Chondrocyte (in vitro differentiated cells): ENCODE measurements at places on chromosomes 7 and 10. TPM values are rescaled to one million over a fixed set of nuclear protein-coding genes. Genes with fewer than 3 reads are reported as not detected.
A peak's percentile ranks its signal among the peaks of the same experiment; 100 is the strongest.

GRCh38 chr7:112494656-112495055, 13.9 kb downstream of the LSMEM1 start:
- H3K4me3 ChIP-seq: no peak overlapping the region
- no peak overlapping the region for H3K27ac ChIP-seq
- peaks cover 9% of the 10 kb centered on the region for H3K36me3 ChIP-seq
- peaks cover 17% of the 10 kb centered on the region for H3K4me1 ChIP-seq

DNA sequence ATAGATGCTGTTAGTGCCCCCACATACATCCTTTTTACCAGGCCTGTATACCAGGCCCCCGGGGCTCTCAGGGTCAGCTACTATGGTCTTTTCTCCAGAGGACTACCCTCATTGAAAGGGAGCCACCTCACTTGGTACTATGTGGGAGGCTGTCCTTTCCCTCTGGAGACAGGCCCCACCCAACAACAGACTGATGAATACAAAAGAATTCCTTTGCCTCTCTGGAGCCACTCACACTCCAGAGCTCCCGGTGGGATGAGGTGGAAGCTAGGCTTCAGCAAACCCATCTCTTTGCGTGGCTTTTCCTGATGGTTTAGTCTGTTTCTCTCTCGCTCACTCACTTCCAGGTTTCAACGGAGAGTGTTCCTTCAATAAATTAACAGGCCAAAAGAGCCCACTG, 30.3 kb downstream of the ANKMY2 start:
- H3K36me3 ChIP-seq: peaks cover 31% of the 10 kb centered on the region
- no peak for DNase-seq
- no peaks in the 10 kb centered on the region for H3K27me3 ChIP-seq
- no peak overlapping the region for H3K27ac ChIP-seq
- H3K4me3 ChIP-seq: no peak overlapping the region

DNA sequence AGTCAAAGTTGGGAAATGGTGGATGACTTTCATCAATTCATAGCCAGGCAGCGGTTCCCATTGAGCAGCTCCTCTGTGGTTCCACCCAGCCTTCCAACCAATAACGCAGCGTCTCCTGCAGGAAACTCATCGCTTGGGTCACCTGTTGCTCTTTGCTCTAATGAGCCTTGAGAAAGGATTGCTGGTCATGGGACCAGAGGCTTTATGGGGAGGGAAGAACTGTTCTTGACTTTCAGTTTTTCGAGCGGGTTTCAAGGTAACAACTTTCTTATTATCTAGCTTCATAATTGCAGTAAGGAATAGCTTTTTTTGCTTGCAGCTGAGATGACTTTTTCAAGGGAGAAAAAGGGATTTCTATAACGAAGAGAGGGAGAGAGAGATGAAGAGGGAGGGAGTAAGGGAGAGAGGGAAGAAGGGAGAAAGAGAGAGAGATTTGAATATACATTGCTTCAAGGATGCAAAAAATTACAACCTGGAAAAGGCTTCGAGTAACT, 405 bp upstream of the ENTPD1 start:
- no peaks in the 10 kb centered on the region for H3K36me3 ChIP-seq
- H3K27me3 ChIP-seq: peaks cover 4% of the 10 kb centered on the region
- no peak overlapping the region for H3K27ac ChIP-seq
- H3K4me3 ChIP-seq: peak overlapping the region; percentile 68
- DNase-seq: no peak
- H3K4me1 ChIP-seq: peaks cover 35% of the 10 kb centered on the region

Gene MARVELD1
- total RNA-seq: 133 to 150 TPM (median 143 TPM) in 3 replicates

DNA sequence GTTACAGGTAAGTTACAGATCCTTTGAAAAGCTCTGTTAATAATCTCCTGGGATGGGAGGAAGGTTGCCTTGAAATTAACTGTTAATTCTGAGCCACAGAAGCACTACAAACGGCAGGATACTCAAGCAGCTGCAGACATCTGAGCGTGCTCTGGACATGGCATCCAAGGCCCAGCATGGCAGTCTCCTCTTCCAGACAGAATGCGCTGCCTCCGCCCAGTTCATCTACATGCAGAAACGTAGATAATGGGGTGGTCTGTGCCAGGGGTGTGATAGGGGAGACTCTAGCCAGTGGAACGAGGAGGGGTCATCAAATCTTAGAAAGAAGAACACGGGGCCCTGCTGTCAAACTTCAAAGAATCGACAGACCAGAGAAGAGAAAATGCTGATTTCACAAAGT, 13.8 kb downstream of the VIPR2 start:
- no peaks in the 10 kb centered on the region for H3K36me3 ChIP-seq
- H3K4me1 ChIP-seq: no peaks in the 10 kb centered on the region
- no peak for DNase-seq
- H3K27ac ChIP-seq: no peak overlapping the region
- H3K4me3 ChIP-seq: no peak overlapping the region

GRCh38 chr7:155746188-155746587, 66.1 kb downstream of the SHH start:
- DNase-seq: no peak
- H3K27me3 ChIP-seq: no peaks in the 10 kb centered on the region
- no peak overlapping the region for H3K27ac ChIP-seq
- H3K4me1 ChIP-seq: no peaks in the 10 kb centered on the region
- no peak overlapping the region for H3K4me3 ChIP-seq

GRCh38 chr10:93071674-93072224, 1.9 kb upstream of the CYP26A1 start:
- H3K4me3 ChIP-seq: peak overlapping the region; percentile 54
- peaks cover 50% of the 10 kb centered on the region for H3K4me1 ChIP-seq
- no peaks in the 10 kb centered on the region for H3K36me3 ChIP-seq

DNA sequence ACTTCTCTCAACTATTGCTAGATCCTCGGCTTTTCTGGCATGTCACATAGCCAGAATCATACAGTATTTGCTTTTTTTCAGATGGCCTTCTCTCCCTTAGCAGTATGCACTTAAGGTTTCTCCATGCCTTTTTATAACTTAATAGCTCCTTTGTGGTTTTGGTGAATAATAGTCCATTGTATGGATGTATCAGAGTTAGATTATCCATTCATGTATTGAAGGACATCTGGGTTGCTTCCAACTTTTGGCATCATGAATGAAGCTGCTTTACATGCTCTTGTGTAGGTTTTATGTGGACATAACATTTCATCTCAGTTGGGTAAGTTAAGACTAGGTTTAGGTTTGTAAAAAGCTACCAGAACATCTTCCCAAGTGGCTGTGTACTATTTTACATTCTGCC, 4.6 kb downstream of the ATP5F1C start:
- H3K27ac ChIP-seq: peak overlapping the region; percentile 53
- peaks cover 15% of the 10 kb centered on the region for H3K36me3 ChIP-seq
- DNase-seq: no peak
- H3K4me3 ChIP-seq: no peak overlapping the region
- peaks cover 73% of the 10 kb centered on the region for H3K4me1 ChIP-seq

DNA sequence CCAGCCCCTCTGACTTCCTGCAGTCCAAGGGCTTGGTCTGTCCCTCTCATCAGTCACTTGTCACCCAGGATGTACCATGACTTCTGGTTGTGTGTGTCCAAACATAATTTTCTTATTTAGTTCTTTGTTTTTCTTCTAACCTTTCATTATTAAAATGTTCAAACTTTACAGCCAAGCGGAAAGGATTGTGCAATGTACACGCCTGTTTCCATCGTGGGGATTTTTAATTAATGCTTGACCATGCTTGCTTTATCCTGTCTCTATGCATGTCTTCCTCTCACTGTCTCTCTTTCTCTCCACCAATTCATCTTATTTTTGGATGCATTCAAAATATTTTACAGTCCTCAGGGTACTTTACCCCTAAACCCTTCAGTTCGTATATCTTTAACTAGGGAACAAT, 26.2 kb upstream of the ZNF488 start:
- no peak for DNase-seq
- H3K4me3 ChIP-seq: no peak overlapping the region
- no peaks in the 10 kb centered on the region for H3K27me3 ChIP-seq

Gene HTR5A
- not detected in 3 replicates for total RNA-seq

Gene SPDYE9
- total RNA-seq: not detected in 3 replicates

DNA sequence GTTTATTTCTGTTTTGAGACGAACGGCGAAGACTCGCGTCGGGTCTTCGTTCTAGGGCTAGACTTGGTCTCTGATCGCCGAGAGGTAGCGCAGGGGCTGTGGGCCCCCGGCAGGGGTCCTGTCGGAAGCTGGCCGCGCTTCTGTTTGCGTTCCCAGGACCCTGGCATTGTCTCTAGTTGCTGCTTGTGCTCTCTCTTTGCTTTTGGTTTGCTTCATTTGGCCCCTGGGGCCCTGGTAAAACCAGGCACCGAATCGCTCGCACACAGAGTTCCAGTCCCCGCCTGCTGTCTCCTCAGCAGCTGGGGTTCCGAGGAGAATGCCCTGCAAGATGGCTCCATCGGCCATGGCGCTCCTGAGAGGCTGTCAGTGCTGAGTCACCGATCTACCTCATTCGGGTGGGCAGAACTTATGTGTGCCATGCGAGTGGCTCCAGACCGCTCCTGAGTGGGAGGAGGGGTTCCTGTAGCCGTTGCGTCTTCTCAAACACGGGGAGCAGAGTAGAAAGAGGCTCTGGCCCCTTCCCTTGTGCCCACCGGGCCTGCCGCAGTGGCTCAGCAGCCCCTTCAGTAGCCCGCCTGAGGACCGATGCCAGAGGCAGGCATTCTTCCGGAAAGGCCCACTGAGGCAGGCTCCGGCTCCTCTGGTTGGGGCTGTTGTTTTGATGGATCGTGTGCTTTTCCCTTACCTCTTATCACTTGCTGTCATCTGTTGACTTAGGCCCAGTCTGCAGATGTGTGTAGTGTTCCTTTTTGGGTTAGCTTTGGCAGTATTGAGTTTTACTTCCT, 826 bp downstream of the CHPF2 start:
- H3K36me3 ChIP-seq: peaks cover 8% of the 10 kb centered on the region
- H3K4me1 ChIP-seq: peaks cover 42% of the 10 kb centered on the region
- no peaks in the 10 kb centered on the region for H3K27me3 ChIP-seq
- peak overlapping the region; percentile 100 for H3K27ac ChIP-seq
- peak overlapping the region; percentile 100 for H3K4me3 ChIP-seq

DNA sequence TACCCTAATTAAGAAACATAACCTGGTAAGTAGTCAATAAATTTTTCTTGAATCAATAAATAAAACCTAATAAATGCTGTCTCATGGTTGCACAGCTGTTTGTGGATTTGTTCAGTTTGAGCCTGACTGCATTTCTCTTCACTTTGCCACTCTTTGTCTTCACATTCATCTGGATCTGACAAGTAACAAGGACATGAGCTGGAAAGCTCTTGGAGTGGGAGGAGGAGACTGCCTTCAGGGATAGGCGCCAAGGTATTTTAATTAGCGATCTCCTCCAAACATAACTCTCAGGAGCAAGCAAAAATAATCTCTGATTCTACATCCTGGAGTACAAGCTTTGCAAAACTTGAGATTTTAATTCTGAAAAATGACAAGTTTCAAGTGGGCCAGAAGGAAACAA, 251.0 kb downstream of the BMPER start:
- no peaks in the 10 kb centered on the region for H3K36me3 ChIP-seq
- no peak for DNase-seq
- H3K4me3 ChIP-seq: no peak overlapping the region
- H3K4me1 ChIP-seq: no peaks in the 10 kb centered on the region
- H3K27ac ChIP-seq: no peak overlapping the region

DNA sequence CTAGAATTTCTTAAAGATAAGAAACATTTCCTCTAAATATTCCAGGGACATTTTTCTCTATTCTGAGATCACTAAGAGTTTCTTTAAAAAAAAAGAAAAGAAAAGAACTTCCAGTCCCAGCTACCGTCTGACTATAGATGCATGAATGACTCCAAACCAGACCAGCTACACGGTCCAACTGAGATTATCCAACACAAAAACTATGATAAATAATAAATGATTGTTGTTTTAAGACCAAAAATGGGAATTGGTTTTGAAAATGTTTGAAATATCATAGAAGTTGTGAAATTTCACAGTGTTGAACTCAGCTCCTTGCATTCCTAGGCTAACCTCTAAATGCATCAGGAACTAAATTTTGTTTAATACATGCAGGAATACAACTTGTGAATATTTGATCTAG, 1619.6 kb upstream of the LRRTM3 start:
- H3K4me3 ChIP-seq: no peak overlapping the region
- H3K27me3 ChIP-seq: no peaks in the 10 kb centered on the region
- H3K27ac ChIP-seq: no peak overlapping the region
- no peaks in the 10 kb centered on the region for H3K4me1 ChIP-seq
- no peaks in the 10 kb centered on the region for H3K36me3 ChIP-seq

DNA sequence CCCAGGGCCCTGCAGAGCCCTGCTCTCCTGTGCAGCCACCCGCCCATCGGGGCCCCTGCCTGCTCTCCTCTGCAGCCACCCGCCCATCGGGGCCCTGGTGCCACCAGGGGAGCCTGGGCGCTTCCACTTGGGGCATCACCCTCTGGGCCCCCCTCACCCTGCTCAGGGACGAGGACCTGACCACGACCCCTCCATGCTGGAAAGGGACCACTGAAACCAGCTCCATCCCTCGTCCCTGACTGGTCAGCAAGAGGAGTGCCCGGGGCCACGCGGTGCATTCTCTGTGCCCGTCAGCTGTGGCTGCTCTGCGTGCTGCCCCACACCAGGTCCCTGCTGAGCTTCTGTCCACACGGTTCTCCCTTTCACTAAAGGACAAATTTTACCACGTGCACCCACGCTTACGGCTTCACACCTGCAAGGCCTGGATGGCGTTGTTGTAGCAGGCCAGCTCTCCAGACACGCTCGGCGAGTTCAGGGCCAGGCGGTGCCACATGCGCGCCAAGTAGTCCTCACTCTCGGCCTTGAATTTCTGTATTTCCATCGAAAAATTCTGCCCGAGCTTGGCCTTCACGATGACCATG, 57.6 kb downstream of the CFAP46 start:
- H3K27ac ChIP-seq: no peak overlapping the region
- DNase-seq: peak; percentile 76
- no peak overlapping the region for H3K4me3 ChIP-seq
- peaks cover 4% of the 10 kb centered on the region for H3K4me1 ChIP-seq

- H3K36me3 ChIP-seq: peaks cover 3% of the 10 kb centered on the region
- H3K27me3 ChIP-seq: no peaks in the 10 kb centered on the region
- peak overlapping the region; percentile 96 for H3K4me3 ChIP-seq
- peak overlapping the region; percentile 99 for H3K27ac ChIP-seq
Measured at GRCh38 chr10:110226926-110227641, 19.7 kb downstream of the MXI1 start.

GRCh38 chr10:120971671-120972070, 120.5 kb downstream of the WDR11 start:
- H3K27ac ChIP-seq: no peak overlapping the region
- peaks cover 25% of the 10 kb centered on the region for H3K27me3 ChIP-seq
- peaks cover 5% of the 10 kb centered on the region for H3K36me3 ChIP-seq

GRCh38 chr7:44461387-44461786, 29.1 kb downstream of the NUDCD3 start:
- H3K27ac ChIP-seq: peak overlapping the region; percentile 30
- no peaks in the 10 kb centered on the region for H3K27me3 ChIP-seq
- H3K36me3 ChIP-seq: peaks cover 6% of the 10 kb centered on the region
- no peak for DNase-seq

- no peak for DNase-seq
- H3K27ac ChIP-seq: peak overlapping the region; percentile 86
- no peaks in the 10 kb centered on the region for H3K36me3 ChIP-seq
- H3K27me3 ChIP-seq: no peaks in the 10 kb centered on the region
- peaks cover 51% of the 10 kb centered on the region for H3K4me1 ChIP-seq
Measured at GRCh38 chr10:97500297-97500575, 1.5 kb downstream of the UBTD1 start.
